ENCODE measurements at places on chromosomes 2 and 18. TPM values are rescaled to one million over a fixed set of nuclear protein-coding genes. Genes with fewer than 3 reads are reported as not detected.

Gene TFCP2L1
- total RNA-seq, result 3.5 TPM

Gene MSTN
- total RNA-seq, result not detected

Gene UGT1A10
- total RNA-seq, result not detected

Gene ALPG
- total RNA-seq, result not detected

Gene KLHL30
- 0.36 TPM for total RNA-seq

DNA sequence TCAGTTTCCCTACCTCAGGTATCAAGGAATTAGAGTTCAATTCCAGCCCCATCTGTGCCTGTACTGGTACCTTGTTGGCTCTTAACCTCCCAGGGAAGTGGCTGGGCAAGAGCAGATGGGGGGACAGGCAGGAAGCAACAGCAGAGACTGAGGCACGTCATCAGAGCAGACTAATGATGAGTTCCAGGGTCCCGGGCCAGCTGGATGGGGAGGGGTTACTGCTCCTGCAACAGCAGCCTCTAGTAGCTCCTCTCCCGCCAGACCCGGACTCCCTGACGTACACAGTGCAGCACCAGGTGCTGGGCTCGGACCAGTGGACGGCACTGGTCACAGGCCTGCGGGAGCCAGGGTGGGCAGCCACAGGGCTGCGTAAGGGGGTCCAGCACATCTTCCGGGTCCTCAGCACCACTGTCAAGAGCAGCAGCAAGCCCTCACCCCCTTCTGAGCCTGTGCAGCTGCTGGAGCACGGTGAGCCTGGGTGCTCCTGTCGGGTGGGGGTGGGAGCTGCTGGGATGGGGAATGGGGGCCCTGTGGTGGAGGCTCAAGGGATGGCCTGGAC lies 26.0 kb upstream of the GMPPA start:
- no peak for DNase-seq

All from omental fat pad (tissue), 4 donors.